ENCODE measurements at places on chromosomes 6 and 20.

DNA sequence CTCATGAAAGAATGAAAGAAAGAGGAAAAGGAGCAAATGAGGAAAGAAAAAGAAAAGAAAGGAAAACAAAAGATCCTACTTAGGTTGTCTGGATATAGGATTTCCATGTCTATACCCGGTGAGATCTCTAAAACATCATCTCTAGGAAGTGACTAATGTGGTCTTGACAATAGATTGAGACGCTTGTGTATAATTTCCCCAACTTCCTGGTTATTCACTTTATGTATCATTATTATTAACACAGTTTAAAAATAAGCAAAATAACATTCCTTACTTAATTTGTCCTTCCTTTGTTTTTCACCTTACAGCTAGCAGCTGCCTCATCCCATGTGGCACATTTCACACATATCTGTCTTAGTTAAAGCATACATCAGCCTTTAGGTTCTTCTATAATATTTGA is 27.0 kb downstream of the LAMA4 start:
- no peak for DNase-seq

DNA sequence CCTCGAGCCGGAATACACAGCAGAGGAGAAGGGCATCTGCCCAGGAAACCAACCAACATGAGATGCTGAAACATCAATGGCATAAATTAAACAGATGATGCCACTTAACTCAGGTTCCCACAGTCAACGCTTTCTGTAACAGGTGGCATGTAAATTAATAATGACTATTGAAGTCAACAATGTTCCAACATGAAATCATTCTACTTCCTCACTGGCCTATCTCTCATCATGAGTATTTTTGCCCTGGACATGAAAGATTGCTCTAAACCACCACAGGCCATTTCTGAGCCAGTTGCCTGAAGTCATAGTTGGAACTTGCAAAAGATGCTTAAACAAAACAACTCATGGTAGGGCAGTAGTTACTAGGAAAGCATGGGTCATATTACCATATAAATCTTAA is 397.9 kb upstream of the JARID2 start:
- no peak for DNase-seq

DNA sequence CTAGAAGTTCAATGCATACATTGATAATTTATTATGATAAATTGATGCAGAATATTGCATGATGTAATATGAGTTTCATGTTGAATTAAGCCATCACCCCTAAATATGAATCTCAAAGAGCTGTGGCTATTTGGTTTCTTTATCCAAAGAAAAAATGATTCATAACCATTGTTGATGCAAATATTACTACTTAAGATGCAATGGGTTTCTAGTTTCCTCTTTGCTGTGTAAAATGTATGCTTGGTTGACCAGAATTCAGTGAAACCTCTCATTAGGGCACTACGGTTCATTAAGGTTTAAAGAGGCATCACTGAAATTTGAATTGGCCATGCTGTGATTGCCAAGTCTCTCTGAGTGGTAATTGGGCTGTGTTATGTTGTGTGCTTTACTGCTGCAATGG is 492.5 kb upstream of the FLRT3 start:
- peak; percentile 84 for DNase-seq

DNA sequence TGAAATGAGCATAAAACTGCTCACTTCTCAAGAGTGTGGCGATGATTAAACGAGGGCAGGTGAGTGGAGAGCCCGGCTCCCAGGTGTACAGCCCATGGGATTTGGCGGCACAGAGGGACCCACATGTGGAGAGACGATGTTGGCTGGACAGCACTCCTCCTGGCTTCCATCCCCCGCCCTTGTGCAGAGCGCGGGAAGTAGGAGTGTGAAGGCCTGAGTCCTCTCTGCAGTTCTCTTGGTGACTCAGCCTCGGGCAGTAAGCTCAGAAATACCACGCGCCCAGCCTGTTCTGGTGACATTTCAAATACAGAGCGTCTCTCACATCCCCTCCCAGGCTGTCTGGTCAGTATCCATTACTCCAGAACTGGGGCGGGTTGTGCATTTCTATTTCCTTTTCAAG is 94.2 kb upstream of the SRSF6 start:
- DNase-seq, result no peak

DNA sequence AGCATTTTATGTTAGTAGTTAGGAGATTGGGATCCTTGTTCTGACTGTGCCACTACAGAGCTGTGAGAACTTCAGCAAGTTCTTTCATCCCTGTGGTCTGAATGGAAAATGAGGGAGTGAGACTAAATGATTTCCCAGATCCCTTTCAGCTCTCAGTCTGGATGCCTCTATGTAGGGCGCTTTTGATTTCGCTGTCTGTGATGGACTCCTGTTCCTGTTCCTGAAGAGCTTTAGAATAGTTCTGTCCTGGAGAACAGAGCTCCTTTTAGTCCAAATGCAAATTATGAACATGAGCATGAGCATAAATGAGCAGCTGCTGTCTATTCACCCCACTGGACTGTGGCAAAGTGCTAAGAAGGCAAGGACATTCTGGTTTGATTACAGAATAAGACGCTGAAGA is 61.4 kb upstream of the NT5E start:
- DNase-seq, result no peak
